H7 (cell line): ENCODE measurements at places on chromosomes 5 and 9. TPM values are rescaled to one million over a fixed set of nuclear protein-coding genes. Genes with fewer than 3 reads are reported as not detected.

The ADAMTSL2 gene
- total RNA-seq: 0.42 and 0.70 TPM in 2 replicates

The PRDM9 gene
- total RNA-seq: 0.41 TPM in 1 of 2 replicates, not detected in the other

The FAM13B gene
- total RNA-seq: 3.8 and 6.9 TPM in 2 replicates

The NDST1 gene
- 24.8 and 28.7 TPM in 2 replicates for total RNA-seq

DNA sequence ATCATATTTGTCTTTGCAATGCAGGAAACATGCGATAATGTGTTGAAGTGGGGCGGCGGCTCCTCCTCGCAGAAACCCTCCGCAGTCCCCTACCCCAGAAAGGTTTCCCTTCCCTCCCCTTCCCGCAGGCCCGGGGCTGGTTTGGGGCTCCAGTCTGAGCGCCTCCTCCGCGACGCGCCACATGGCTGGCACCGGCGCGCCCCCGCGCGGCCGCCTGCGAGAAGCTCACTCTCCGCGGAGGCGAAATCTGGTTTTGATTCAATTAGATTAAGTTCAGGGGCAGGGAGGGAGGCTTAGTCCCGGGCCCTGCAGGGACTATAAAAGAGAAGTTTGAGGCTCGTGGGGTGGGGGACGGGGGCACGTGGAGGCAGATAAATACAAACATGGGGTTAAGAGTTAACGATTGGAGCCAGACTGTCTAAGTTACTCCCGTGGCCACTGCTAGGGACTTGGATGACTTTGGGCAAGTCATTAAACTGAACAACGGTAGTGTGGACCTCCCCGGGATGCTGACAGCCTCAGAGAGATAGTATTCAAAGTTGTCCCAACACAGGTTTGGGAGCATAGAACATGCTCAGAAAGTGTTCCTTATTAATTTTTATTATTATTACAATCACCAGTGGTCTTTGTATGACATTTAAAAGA is 69.4 kb downstream of the MSX2 start:
- peak; percentile 88 for DNase-seq

- no peak for DNase-seq
These were observed 758.7 kb downstream of the CDH18 start for GRCh38 chr5:19229179-19229835.

DNA sequence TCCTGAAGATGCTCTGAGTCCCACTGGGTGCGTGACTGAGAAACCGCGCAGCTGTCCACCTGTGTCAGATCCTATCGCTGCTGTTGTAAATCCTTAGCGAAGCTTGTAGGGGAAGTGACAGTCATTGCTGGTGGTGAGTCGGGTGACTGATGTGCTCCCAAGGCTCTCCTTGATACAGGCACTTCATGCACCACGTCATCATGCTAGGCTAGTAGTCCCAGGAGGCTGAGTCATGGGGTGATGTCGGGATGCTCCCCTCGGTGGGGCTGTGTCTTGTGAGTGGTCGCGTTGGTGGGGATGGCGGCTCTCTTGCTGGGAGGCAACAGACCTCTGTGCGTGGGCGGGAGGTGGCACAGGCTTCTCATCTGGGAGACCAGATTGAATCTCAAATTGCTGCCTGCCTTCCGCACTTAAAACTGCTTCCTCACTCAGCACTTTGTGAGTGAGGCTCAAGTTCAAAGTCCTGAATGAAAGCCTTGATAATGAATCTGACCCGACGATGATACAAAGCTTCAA is 84.7 kb downstream of the CSNK1A1 start:
- DNase-seq: no peak

- DNase-seq: no peak
These were observed 19.8 kb downstream of the AKNA start for GRCh38 chr9:114367772-114368569.

DNA sequence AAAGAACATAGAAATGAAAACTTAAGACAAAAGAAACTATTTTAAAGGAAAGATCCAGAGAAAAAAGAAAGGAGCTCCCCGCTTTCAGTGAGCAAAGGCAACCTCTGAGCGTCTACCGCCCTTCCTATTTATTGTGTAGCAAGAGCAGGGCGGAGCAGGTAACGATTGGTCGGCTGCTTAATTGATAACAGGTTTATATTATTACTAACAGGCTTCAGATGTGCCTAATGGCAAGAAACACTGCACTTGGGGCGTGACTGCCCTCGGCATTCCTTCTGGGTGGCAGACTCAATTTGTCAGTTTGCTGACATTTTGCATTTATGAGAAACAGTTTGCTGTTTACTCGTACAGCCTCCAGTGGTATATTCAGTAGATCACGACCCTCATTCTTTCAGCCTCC is 482.7 kb upstream of the C9orf72 start:
- DNase-seq: no peak

DNA sequence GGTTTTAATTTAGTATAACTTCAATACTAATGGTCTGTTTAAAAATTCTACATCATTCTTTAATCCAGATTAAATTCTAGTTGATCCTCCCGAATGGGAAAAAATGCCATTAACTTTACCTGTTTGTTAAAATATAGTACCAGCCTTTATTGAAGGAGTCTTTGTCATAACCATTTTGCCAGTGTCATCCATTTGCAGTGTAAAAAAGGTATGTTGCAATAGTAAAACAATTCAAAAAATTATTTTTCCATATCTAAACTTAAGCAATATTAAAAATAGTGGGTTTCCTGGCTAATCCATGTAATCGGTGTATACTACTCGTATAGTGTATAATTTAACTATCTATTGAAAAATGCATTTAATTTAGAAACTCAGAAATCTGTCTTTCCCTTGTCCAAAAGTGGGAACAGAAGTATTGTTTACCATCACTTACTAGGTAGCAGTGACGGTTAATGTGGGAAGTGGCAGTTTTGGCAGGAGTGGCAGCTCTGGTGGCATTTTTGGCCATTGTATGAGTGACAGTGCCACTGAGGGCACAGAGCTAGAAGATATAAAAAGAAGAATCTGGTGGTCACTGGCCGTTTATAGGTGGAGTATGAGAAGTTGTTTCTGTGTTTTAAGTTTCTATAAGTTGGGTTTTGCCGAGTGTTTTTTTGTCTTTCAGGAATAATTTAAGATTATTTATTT is 1.9 kb downstream of the AP3S1 start:
- DNase-seq: no peak

DNA sequence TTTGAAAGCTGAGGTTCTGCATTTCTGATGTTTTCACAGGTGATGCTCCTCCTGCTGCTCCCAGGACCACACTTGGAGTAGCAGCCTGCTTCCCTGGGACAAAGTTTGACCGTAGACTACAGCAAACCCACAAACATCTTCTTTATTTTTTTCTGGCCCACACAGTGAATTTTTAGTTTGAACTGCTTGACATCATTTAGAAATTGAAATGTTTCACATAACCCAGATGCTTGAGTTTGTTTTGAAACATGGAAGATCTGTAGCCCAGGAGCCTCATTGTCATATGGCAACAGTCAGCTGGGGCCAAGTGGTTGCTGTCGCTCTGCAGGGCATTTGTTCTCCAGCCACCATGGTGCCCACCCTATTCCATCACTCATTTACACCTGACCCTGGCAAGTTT is 8.4 kb downstream of the SH3TC2 start:
- no peak for DNase-seq

- DNase-seq: no peak
These were observed 435.5 kb upstream of the ZNF608 start for GRCh38 chr5:125181955-125182354.

GRCh38 chr5:40291338-40291737 is 388.4 kb upstream of the PTGER4 start:
- no peak for DNase-seq

- DNase-seq: no peak
These were observed 293.4 kb downstream of the EDIL3 start for GRCh38 chr5:84091127-84091799.

GRCh38 chr5:61026004-61026403 is 81.0 kb downstream of the NDUFAF2 start:
- DNase-seq: no peak

GRCh38 chr5:39980056-39980455 is 555.3 kb upstream of the DAB2 start:
- DNase-seq: no peak

DNA sequence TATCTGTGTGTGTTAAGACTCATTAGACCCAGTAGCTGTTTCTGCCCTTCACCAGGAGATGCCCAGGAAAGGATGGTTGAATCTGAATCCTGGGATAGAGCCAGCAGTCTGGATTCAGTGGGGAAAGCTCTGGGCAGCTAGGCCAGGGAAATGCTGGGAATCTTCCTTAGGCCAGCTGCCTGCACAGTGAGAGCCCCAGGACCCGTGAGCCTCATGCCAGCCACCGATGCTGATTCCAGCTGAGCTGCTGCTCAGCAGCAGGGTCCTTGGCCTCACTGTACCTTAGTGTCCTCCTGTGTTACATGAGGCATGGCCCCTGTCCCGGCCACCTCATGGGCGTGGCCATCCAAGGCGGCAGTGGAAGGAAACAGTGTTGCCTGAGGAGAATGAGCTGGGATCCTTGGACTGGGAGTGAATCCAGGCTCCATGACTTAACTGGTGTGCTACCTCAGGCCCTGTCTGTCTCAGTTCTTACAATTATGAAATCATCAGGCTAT is 87.1 kb downstream of the AMBP start:
- no peak for DNase-seq

GRCh38 chr5:121485281-121485680 is 366.4 kb upstream of the FTMT start:
- DNase-seq: no peak

- no peak for DNase-seq
These were observed 400.0 kb downstream of the ARRDC3 start for GRCh38 chr5:90983148-90983547.

DNA sequence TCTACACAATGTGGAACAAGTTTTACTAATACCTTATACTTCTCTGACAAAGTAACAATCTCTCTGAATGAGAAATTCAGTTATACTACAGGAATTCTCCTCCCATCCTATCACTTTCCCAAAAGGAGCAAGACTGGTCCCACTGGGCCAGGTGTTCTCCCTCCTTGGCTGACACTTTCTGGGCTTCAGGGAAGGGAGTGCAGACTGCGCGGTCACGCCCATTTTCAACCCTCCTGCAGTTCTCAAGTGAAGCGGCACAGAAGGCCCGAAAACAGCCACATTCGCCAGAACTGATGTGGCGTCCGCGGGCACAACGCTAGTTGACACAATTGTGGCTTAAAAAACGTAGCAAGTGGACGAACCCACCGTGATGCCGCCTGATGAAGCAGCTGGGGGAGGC is 603 bp downstream of the SAXO1 start:
- no peak for DNase-seq

- no peak for DNase-seq
These were observed 408.4 kb upstream of the NMUR2 start for GRCh38 chr5:152813526-152813925.

GRCh38 chr5:87102841-87103240 is 164.8 kb upstream of the RASA1 start:
- no peak for DNase-seq

- DNase-seq: no peak
These were observed 3.1 kb upstream of the ZNF79 start for GRCh38 chr9:127421057-127421456.
